ENCODE measurements at places on chromosomes 4 and X.

GRCh38 chr4:4388836-4389575, 2.1 kb downstream of the NSG1 start:
- no peak for DNase-seq

GRCh38 chr4:22090661-22091351, 142.2 kb upstream of the KCNIP4 start:
- DNase-seq, result no peak

DNA sequence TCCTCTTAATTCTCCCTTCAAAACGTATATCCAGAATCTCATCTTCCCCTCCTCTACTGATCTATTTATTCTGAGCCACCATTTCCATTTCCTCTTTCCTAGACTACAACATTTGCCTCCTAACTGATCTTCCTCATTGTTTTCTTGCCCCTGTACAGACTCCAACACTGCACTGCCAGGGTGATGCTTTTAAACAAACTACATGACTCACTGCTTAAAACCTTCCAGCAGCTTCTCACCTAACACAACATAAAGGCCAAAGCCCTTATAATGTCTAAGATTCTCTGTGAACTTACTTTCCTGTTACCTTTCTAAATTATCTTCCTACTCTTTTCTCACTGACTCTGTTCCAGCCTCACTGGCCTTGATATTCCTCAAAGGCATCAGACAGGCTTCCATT, 161.0 kb upstream of the HS3ST1 start:
- no peak for DNase-seq

DNA sequence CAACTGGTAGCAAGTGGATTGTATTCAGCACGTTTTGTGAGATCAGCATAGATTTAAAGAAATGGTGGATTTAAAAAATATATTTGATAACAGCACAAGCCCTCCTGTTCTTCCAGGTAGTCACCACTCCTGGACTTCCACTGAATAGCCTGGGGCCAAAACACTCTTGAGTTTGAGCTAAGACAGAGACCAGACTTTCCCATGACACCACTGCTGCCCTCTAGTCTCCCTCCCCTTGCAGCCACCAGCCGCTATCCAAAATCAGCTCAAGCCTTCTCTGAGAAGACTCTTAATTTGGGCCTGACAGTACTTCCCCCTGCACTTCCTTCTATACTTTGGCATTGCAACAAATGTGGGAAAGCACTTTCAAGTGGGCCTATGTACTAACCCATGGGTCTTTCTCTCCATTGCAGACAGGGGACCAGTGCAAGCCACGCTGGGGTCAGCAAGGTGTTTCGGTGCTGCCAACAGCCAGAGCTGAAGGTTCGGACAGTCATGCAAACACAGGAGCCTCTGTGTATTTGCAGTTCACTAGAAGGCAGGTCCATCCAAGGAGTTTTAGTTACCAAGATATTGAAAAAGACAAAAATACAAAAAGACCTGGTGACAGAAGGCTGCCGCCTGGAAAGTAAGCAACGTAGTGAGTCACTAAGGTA, 40.5 kb upstream of the KLHL13 start:
- no peak for DNase-seq

DNA sequence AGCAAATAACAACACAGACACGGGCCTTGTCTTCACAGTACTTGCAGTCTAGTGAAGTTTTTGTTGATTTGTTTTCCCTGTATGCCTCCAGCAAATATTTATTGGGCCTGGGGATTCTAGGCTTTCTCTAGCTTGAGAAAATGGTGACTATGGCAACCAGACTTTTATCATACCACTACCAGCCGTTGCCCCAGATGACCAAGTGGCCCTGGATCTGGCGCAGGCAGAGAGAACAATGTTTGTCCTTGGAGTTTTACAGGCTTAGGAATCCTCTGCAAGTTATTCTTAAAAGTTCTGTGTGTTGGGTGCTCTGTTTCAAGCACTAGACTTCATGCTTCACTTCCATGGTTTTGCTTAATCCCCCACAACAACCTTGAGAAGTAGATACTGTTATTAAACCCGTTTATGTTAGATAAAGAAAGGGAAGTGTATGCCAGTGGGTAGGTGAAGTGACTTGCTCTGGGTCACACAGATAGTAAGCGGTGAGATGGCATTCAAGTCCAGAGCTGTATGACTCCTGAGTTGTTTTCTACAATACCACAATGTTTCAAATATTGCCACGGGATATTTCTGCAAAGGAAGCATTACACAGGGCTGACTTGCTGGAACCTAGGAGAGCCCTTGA, 94.6 kb downstream of the AKAP4 start:
- DNase-seq, result no peak

- DNase-seq, result no peak
These were observed 10.9 kb downstream of the NAT8L start for GRCh38 chr4:2069986-2070385.

GRCh38 chr4:159495515-159496236, 392.8 kb downstream of the RAPGEF2 start:
- no peak for DNase-seq

DNA sequence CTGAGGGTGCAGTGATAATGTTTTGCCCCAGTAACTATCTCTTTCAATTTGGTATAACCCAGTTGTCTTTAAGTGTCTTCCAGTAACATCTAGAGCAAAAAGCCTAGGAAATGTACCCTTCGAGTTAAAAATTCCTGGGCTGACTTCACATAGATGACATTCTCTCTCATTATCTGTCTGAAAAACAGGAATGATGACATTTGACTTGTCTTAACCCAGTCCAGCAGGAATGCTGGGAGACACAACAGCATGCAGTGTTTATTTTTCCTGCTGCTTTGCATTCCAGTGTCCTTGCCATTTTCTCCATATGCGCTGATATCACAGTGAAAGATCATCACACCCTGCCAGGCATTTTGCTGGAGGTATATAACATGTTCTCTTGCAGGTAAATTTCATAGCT, 130.0 kb downstream of the SOWAHB start:
- DNase-seq, result no peak

DNA sequence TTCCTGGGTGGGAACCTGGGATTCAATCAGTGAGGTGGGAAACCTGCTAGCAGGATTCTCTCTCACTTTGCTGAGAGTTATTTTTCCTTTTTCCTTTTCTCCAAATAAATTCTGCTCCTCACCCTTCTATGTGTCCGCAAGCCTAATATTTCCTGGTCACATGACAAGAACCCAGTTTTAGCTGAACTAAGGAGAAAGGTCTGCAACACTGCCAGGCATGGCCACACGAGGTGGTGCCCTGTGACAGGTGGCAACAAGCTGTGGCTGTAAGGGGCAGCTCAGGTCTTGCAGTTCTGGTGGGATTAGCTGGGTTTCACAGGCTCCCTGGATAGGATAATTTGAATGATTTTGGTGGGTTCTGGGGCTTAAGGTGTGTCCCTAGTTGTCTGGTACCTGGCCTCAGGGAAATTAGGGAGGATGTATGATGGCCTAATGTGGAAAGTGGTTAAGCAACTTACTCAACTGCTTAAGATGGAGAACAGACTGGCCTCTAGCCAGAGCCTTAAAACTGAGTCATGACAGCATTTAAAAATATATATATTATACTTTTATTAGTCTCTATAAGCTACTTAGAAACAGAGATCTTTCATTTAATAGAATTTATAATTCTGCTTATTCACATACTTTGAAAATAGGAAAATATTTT, 215.0 kb downstream of the IL15 start:
- no peak for DNase-seq

- DNase-seq, result no peak
These were observed 391.9 kb downstream of the KCTD8 start for GRCh38 chr4:44056721-44057151.

DNA sequence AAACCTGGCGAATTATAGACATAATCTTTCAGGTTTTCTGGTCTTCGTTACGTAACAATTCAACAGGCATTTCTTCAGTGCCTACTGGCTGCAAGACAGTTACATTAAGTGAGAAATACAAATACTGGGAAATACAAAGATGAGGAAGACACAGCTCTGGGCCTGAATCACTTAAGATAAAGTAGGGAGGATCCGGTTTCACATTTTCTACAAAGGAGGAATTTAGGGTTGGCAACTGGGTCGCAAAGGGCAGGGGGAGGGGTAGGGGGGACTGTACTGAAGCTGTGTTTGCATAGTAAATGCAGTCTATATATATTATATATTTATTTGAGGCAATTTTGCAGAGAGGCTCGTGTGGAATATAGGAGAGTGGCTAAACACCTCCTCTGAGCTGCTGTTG, 107.4 kb downstream of the MAML3 start:
- DNase-seq, result no peak

DNA sequence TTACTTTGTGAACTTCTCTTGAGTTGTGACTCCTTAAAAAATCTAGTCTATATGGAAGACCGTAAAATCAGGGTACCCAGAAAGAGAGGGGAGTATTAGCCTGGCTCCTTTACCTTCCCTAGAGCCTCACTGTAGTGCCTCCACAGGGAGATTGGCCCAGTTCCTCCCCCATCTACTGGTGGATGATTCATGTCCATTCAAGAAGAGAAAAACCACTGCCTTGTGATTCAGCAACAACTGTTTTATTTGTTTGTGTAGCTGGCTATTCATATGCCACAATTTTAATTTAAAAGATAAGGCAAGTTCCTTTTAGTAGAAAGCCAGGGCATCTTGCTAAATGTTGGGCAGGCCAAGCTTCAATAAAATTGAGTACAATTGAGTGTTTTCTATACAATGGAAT, 221.8 kb upstream of the KCNIP4 start:
- DNase-seq, result no peak

DNA sequence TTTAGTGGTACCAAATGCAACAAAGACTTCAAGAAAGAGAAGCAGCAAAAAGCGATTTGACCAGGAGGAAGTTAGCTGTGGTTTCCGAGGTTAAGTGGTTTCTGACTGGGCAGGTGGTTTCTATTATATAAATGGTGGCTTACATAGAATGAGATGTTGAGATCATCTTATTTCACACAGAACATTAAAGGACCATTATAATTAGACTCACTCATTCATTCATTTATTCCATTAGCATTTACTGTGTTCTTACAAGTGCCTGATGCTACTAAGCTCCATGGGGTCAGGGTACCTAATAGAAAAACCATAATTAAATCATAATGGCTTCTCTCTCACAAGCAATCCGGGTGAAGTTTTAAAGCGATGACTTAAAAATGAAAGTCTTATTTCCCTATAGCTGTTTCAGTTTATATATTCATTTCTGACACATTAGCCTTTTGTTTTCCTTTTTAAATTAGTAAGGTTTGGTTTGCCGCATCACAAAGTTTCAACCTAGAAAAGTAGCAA, 10.6 kb downstream of the TSPAN6 start:
- peak; percentile 80 for DNase-seq

DNA sequence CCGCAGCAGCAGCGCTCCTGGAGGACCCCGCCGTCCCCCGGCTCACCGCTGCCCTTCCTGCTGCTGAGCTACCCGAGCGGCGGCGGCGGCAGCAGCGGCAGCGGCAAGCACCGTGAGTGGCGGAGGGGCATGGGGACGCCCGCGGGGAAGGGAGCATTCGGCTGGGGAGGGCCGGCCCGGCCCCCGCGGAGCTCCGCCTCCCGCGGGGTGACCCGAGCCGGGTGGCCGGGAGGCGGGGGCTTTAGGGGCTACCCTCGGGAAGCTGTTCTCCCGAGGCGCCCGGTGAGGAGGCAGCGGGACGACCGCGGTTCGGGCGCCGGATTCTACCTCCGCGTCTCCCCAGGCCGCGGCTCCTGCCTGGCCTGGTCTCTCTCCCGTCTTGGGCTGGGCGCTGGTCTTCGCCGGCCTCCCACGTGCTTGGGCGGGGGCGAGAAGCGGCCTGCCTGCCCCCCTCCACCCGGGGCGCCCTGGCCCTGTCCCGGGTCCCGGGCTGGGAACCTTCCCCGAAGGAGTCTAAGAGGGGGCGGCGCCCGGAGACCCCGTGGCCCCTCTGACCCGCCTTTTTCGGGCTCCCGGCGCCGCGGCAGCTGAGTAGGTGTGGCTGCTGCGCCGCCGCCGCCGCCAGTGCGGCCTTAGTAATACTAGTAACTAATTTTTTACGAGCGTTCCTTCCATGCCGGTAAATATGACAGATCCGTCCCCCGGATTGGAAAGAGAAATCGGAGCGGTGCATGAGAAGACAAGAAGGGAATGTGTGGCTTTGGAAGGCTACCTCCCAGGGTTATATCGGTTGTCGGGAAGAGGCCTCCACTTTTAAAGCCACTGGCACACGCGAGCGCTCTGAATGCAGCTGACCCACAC, 16.4 kb upstream of the RUFY3 start:
- DNase-seq, result peak; percentile 80

DNA sequence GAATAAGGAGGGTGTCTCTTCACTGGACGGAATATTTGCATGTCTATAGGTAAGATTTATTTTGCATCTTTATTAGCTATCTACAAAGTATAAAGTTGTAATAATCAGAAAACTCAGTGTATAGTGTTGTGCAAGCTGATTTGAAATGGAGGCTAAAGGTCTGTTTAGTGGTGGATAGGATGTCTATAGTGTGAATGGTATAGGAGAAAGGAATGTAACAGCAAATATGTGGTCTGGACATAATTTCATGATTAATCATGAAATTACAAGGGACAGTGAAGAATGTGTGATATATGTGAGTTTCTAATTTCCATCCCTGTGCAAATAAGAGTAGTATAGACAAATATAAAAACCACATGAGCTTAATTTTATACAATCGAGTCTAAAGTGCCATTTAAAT, 79.3 kb upstream of the CAMK2D start:
- no peak for DNase-seq

DNA sequence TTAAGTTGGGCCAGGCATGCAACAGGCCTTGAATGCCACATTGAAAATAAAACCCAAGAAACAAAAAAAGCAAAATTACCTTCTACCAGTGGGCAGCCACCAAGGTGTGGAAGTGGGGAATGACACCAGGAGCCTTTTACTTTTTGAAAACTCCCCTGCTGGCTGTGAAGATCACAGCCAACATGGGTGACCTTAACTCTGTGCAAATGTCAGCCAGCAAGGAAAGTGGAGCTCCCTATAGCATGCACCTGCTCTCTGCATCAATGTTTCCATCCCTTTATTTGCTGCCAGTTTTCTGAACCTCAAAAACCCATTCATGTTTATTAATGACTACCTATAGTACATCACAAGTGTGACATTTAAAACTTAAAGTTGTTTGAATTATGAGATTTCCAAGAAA, 63.7 kb downstream of the HS3ST1 start:
- no peak for DNase-seq

DNA sequence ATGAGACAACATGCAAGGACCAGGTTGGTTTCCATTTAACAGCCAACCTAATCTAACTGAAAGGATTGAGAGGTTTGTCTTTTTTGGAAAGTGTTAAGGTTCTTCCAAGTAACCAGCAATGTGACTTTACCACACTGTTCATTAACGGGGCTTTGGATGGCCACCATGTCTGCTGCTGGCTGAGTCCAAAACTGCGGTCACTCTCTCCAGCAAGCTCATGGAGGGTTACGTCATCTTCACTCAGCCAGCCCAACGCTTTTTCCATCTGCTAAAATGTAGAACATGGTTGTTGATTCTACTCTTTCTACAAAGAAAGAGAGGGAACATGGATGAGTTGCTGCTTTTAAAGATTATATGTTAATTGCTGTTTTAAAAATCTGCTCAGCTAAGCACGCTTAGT, 11.0 kb downstream of the PKD2 start:
- no peak for DNase-seq

- DNase-seq, result peak; percentile 52
These were observed 4.9 kb downstream of the CRLF2 start for GRCh38 chrX:1207496-1208025.

GRCh38 chr4:154719087-154719486, 24.7 kb upstream of the LRAT start:
- no peak for DNase-seq

Data from GM12865 (cell line).